ENCODE measurements at places on chromosomes 12 and 14.

- no peak for DNase-seq
Observed at GRCh38 chr12:72111706-72112105, 160.5 kb upstream of the TRHDE start.

DNA sequence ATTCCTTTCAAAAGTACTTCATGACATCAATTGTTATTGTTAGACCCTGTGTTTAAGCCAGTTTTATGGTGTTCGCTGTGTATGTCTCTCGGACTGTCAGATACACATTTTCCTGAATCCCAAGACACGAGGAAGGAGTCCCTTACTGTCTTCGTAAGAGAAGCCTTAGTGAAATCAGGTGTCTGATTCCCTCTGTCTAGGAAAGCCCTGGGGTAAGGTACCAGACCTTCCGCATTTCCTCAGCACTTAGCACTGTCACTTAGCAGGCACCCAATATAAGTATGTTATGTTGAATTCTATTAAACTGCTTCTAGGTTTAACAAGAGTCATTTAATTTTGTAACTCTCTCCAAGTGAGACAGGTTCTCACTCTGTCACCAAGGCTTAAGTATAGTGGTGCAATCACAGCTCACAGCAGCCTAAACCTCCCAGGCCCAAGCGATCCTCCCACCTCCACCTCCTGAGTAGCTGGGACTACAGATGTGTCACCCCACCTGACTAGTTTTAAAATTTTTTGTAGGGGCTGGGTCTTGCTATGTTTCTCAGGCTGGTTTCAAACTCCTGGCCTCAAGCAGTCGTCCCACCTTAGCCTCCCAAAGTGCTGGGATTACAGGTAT lies 111.0 kb downstream of the BBS10 start:
- no peak for DNase-seq

- no peak for DNase-seq
Observed at GRCh38 chr14:90985601-90986242, 74.7 kb downstream of the RPS6KA5 start.

DNA sequence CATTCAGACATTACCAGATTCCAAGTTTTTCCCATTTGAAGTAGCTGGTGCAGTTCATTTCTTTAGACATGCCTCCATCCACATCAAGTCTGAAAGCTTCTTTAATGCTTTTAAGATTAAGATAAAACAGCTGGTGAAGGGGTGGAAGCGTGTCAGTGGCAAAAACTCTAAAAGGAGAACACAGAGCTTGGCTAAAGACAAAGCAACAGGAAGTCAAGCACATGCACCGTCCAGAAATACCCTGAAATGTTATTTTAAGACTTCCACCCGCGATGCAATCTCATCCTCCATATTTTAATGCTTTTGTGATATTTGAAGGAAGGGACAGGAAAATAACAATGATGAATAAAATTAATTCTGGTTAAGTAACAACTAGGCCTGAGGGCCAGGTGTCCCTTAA lies 31.8 kb downstream of the PPM1H start:
- no peak for DNase-seq

DNA sequence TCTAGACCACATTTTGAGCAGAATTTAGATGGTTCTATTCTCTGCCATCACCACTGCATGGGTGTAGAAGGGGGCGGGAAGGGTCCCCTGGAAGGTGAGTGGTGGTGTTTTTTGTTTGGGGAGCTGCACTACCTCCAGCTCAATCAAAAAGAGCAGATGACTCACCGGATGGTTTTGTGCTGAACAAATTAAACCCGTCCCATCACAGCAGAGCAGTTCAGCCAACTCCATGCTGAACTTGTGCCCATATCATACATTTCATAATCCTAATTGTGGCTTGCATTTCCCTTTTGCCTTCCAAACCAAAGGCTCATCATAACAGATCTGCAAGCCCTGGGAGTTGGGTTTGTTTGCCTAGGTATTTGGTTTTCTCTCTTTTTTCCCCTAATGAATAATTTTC lies 53.0 kb upstream of the RPH3A start:
- DNase-seq = no peak

- DNase-seq = peak; percentile 46
Observed at GRCh38 chr12:123916729-123917128, 55.9 kb downstream of the CCDC92 start.

- DNase-seq = no peak
Observed at GRCh38 chr12:118357257-118358007, 15.3 kb downstream of the TAOK3 start.

DNA sequence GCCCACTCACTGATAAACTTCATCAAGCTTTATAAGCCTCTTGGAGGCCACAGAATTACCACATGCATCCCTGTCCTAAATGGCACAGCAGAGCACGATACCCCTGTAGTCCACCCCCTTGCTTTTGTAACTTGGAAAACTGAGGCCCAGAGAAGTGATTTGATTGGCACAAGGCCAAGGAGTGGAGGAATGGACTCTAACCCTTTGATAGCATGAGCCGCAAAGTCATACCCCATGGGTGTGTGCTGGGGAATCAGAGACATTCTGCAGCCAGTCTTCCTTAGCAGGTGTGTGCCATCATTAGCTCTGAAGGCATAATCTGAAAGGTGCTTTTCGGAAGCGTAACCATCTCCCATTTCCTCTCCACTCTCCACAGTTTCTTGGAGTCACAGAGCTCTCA lies 28.5 kb upstream of the PWP1 start:
- no peak for DNase-seq

DNA sequence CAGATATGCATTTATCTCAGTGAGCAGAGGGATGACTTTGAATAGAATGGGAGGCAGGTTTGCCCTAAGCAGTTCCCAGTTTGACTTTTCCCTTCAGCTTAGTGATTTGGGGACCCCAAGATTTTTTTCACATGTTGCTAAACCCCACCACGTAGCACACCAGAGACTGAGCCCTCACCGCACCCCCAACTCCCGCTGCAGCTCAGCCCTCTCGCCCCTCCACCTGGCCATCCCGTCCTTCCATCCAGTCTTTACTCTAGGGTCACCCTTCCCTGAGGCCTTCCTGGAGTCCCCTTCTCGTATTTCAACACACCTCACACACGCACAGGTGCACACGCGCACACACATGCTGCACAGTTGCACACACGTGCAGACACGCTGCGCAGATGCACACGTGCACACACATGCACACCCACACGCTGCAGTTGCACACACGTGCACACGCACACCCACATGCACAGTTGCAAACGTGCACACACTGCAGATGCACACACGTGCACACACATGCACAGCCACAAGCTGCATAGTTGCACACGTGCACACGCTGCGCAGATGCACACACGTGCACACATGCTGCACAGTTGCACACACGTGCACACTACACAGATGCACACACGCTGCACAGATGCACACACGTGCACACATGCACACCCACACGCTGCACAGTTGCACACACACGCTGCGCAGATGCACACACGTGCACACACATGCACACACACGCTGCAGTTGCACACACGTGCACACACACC lies 30.0 kb downstream of the HSP90AA1 start:
- DNase-seq = no peak

GRCh38 chr12:64256166-64256800 lies 34.2 kb upstream of the KICS2 start:
- no peak for DNase-seq

- DNase-seq = no peak
Observed at GRCh38 chr12:131260954-131261353, 307.2 kb downstream of the ADGRD1 start.

DNA sequence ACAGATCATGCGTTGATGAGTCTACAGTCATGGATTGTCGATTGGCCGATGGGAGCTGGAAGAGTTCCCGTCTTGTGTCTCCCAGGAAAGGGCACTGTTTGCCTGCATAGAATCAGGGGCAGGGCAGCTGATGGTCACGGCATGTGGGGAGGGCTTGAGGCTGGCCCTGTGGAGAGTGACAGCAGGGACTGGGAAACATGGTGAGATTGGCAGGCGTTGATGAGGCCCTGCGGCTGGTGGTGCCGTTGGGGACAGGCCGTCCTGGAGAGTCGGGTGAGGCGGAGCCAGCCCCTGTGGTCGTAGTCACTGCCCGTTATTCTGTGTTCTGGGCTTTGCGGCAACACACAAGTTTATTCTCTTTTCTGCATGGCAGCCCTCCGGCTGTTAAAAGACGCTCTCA lies 52.9 kb downstream of the TECPR2 start:
- DNase-seq = no peak

DNA sequence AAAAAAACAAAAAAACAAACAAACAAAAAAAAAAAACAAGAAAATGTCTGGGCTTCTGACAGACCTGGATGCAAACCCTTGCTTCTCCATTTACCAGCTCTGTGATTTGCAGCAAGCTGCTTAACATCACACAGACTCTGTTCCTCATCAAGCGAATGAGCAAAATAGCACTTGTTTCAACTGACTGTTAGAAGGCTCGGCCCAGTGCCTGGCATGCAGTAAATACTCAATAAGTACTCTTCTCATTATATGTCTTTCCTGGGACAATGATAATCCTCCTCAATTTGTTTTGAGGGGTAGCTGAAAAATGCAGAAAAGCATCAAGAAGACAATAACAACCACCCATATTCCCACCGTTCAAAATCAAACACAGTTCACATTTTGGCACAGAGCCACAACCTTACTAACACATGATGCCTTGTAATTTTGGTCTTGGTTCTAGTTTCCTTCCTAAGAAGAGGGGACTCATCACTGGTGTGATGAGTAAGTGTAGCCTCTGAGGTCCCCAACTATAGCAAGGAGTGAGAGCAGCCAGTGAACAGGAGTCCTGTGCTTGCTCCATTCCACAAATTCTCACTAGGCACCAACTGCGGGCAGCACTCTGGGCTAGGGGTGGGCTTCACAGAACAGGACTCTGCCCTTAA lies 60.4 kb downstream of the TTC7B start:
- DNase-seq = no peak

GRCh38 chr14:69693145-69693544 lies 73.8 kb upstream of the SRSF5 start:
- no peak for DNase-seq

- no peak for DNase-seq
Observed at GRCh38 chr12:14664434-14665023, 31.9 kb downstream of the GUCY2C start.

DNA sequence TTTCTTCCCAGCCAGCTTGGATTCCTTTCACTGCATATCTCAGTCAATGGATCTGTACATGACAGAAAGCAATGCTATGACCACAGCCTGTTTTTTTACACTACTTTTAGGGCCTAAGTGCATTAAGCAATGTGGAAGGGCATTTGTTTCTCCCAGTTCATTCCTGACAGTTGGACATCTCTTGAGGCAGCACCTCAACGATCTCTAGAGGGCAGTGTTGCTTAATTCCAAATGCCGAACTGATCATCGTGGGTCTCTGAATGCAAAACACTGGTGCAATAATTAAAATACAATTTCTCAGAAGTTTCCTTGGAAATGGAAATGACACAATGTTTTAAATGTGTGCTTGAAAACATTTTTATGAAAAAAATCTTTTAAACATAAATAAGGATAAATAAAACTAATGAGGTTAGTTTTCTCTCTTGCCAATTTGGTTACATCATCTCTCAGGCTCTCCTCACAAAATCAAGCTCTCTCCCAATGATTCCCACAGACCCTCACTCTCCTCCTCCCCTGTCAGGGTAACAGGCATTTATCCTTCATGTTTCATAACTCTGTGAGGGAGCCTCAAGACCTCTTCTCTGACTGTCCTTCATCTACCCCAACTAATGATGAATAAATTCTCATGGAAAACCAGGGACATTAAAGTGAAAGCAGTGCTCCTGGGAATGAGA lies 192.4 kb upstream of the SLC16A7 start:
- peak; percentile 1 for DNase-seq

GRCh38 chr12:91561301-91561957 lies 378.8 kb upstream of the DCN start:
- DNase-seq = no peak

DNA sequence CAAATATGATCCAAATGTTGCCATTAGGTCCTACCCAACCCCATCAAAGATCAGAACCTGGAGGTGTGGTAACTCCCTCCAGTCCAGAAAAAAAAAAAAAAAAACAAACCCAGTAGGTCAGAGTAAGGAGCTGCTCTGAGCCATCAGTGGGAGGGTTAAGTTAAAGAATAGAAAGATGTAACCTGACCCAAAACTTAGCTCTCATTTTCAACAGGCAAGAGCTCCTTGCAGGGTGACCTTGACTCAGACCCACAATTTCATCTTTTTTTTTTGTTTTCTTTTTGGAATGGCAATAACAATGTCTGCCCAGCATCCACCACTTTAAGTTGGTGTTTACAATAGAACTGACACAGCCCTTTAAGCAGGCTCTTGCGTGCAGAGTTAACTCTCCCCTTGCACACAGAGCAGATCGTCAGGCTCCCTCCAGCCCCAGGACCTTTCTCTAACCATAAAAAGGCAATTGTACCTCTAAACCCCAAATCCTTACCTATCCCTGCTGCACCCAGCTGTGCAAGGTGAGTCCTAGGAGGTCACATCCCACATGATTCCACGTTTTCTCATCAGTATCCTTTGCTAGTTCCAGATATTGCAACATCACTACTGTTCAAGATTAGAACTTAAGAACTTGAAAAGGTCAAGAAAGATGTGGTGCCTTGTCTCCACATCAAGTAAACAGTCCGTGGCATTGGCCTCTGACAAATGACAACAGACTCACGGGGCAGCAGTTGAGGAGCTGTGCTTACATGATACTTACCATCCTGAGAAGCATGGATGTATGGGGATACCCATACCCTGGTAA lies 178.6 kb upstream of the EEA1 start:
- no peak for DNase-seq
